ENCODE measurements at places on chromosomes 5 and 9.
A peak's percentile ranks its signal among the peaks of the same experiment; 100 is the strongest.

DNA sequence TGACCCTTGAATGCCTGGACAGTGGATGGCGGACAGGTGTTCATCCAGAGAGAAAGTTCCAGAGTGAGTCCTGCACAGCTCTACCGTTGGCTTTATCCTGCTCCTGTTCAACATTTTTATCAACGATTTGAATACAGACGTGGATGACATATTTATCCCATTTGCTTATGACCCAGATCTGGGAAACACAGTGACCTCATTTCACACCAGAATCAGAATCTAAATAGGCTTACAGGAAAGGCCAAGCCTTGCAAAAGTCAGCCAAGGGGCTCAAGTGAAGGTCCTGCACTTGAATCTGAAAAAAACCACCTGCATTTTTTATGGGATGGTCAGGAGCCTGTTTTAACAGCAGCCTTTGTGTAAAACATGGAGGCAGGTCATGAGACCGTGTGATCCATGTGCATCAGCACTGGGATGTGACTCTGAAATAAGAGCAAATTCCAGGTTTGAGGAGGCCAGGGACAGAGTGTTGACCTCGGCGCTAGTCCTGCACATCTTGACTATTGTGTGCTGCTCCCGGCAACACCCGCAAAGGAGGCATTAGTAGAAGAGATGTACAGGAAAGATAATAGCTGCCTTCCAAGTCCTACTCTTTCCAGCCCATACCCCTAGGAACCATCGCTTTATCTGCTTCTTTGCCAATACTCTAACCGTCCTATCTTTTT lies 18.5 kb downstream of the PDZD2 start:
- no peak for DNase-seq

DNA sequence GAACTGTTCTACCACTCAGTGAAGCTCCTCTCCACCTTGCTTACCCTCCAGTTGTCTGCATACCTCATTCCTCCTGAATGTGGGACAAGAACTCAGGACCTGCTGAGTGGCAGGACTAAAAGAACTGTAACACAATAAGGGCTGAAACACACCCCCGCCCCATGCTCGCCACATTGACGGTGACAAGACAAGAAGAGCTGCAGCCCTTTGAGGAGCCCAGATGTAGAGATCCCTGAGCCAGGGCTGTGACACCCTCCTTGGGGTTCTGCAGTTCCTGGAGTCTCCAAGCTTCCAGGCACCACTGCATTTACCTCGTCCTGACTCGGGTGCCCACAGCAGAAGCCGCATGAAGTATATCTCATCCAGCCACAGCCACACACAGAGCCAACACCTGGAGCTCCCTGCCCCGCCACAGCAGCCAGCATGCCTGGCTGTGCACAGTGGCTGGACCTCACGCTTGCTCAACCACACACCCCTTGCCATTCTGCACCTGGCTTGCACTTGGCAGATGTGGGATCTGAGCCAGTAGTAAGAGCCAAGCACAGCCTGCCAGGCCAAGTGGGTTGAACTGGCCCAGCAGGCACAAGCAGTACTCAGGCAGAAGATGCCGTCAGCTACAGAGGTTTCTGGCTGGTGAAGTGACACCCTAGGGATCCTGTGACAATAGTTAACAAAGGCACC lies 166.1 kb downstream of the RNF180 start:
- DNase-seq, result no peak

- DNase-seq, result no peak
Measured at GRCh38 chr9:93128011-93128714, 5.9 kb downstream of the NINJ1 start.

- DNase-seq, result no peak
Measured at GRCh38 chr9:77834898-77835488, 186.9 kb upstream of the GNA14 start.

- no peak for DNase-seq
Measured at GRCh38 chr5:7855611-7856010, 4.7 kb upstream of the CFAP90 start.

- DNase-seq, result peak; percentile 14
Measured at GRCh38 chr5:139495638-139496435, 13.3 kb upstream of the STING1 start.

DNA sequence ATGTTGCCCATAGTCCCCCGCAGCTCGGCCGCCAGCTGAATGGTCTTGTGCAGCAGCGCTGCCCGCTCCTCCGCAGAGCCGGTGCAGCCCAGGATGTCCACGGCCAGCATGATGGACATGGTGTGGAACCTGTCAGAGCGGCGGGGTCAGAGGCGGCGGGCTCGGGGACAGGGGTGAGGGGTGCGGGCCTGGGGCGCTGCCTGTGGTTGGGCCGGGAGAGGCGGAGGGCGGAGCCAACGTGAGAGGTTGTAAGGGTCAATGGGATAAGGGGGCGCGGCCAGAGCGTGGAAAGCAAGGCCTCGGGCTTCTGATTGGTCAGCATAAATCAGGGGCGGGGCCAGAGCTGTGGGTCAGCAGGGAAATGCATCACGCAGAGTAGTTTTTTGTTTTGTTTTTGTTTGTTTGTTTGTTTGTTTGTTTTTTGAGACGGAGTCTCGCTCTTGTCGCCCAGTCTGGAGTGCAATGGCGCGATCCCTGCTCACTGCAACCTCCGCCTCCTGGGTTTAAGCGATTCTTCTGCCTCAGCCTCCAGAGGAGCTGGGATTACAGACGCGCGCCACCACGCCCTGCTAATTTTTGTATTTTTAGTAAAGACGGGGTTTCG lies 6.8 kb upstream of the TOR2A start:
- peak; percentile 94 for DNase-seq

- no peak for DNase-seq
Measured at GRCh38 chr5:142128675-142129208, 20.2 kb downstream of the NDFIP1 start.

- DNase-seq, result peak; percentile 90
Measured at GRCh38 chr5:149493316-149493715, 57.9 kb downstream of the CSNK1A1 start.

- DNase-seq, result no peak
Measured at GRCh38 chr9:112175796-112176315, 759 bp upstream of the SUSD1 start.

GRCh38 chr5:42855811-42856210 lies 44.1 kb upstream of the SELENOP start:
- no peak for DNase-seq

- DNase-seq, result no peak
Measured at GRCh38 chr5:127068493-127069214, 4.6 kb downstream of the C5orf63 start.

DNA sequence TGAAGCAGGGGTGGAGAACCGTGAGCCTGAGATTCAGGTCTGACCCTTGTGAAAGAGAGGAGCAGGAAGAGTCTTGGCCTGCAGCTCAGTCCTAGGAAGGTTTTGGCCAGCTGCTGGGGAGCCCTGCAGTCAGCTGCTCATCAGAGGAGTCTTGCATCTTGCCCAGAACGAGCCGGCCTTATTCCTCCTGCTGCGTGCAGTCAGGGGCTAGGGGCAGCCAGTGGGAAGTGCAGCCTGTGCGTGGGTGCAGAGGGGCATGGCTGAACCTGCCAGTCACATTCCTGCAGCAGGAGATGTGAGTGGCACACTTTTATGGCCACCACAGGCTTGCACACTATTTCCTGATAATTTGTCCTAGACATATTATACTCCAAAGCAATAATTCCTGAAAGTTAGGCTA lies 278.7 kb downstream of the NPR3 start:
- DNase-seq, result no peak

DNA sequence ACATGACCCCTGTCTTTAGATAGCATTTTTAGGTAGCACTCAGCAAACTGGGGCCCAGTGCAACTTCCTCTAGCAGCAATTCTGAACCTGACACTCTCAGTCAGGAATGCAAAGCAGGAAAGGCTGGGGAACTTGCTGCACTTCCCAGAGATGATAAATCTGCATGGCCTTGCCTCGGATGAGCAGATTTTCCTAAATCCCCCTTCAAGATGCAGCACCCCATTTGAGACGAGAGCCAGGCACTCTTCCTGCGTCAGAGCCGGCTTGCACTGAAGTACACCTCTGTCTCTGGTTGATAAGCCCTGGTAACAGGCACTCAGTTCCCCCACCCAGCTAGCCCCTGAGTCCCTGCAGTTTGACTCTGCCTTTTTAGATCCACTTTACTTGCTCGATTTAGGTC lies 296.7 kb upstream of the PANK3 start:
- no peak for DNase-seq

DNA sequence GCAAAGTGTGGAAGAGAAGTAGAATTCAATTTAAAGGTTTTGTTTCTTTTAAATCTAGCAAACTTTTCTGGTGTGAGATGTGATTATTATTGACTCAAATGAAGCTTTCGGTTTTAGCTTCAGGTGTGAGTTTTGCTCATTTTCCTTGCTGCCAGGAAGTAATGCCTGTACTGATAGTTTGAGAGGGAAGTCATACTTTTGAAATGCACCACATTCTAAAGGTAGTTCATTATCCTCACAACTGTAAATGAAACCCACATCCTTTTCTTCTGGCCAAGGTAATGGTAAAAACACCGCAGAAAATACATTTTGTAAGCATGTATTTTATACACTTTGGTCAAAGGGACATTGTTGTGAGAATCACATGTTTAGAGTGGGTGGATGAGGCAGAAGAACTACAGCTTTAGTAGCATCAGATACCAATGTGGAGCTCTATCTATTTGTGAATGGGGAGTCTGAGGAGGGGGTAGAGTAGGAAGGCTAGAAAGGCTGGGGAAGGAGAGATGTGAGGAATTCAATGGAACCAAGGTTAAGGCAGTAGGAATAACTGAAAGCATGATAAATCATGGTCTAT lies 167.0 kb upstream of the CDKN2B start:
- no peak for DNase-seq

- no peak for DNase-seq
Measured at GRCh38 chr9:1473956-1474634, 423.9 kb downstream of the DMRT2 start.

- no peak for DNase-seq
Measured at GRCh38 chr9:134855900-134856377, 24.7 kb upstream of the FCN2 start.

- no peak for DNase-seq
Measured at GRCh38 chr5:18243846-18244245, 609.6 kb downstream of the TAF11L14 start.

DNA sequence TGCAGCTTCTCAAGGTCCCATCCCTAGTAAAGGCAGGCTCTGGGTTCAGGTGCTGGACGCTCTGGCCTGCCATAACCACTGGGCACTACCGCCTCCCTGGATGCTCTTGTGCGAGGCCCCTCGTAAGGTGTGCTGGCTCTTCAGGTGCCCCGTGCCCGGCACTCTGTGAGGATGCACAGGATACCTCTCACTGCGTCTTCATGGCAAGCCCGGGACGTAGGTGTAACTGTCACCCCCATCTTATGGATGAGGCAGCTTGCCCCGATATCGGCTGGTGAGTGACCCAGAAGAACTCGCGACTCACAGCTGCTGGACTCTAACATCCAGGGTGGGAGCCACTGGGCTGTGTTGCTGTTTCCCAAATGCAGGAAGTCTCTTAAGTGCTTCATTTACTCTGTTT lies 79.0 kb downstream of the GTF3C4 start:
- DNase-seq, result no peak

- peak; percentile 58 for DNase-seq
Measured at GRCh38 chr9:3508521-3509291, 17.1 kb downstream of the RFX3 start.

GRCh38 chr5:146645342-146645741 lies 129.4 kb upstream of the GPR151 start:
- peak; percentile 53 for DNase-seq

DNA sequence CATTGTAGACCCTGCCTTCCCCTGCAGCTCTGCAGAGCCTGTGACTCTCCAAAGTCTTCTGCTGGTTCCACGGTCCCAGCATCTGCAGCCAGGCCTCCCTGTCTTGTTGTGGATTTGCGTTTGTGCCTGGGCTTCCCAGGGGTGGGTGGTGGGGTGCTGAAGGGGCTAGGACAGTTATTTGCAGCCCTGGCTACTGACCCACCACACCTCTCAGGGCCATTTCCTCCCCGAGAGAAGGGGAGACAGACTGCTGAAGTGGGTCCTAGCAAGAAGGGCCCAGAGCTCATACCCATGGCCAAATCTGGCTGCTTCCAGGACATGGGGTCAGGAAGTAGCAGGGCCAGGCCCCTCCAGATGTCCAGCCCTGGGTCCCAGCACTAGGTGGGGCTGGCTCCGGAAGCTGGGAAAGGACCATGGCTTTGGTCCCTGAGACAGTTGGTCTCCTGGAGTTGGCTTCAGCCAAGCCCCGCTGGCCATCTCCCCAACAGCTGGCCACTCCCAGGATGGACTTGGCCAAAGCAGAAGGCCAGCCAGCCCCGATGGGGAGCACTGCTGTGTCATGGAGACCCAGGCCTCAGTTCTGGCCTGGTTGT lies 26.3 kb downstream of the GSN start:
- no peak for DNase-seq

DNA sequence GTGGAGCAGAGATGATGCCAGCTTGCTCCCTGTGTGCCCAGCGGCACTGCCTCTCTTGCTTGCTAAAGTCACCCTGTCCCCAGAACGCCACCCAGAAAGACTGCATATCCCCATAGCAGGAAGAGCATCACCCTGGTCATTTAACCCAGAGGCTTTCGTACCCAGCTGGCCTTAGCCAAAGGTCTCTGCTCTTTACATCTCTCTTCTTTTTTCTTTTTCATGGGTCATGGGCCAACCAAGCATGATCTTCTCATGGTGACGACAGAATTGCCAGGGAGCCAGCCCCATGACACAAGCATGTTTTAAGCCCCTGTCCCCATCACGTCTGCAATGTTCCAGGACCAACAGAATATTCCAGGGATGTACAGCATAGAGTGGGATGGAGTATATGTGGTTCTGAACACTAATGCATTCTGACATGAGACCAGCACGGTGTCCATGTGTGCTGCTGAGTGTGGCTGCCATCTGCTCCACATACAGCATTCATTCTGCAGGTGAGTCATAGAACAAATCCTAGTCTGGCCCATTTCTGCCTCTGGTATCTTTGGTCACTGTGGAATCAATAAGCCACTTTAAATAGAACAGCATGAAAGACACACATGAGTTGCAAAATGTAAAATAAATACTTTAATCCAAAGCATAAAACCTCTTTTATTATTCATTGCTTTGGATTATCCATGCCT lies 203.0 kb downstream of the MED10 start:
- DNase-seq, result no peak

GRCh38 chr5:134432677-134433359 lies 21.1 kb upstream of the CDKN2AIPNL start:
- peak; percentile 91 for DNase-seq

- DNase-seq, result no peak
Measured at GRCh38 chr5:120873083-120873482, 409.0 kb downstream of the PRR16 start.

GRCh38 chr5:164356790-164357189 lies 851.4 kb downstream of the MAT2B start:
- DNase-seq, result no peak

GRCh38 chr5:151707567-151707966 lies 20.9 kb upstream of the SPARC start:
- DNase-seq, result no peak

- peak; percentile 27 for DNase-seq
Measured at GRCh38 chr5:125274938-125275724, 528.7 kb upstream of the ZNF608 start.

GRCh38 chr9:121232251-121232650 lies 30.6 kb upstream of the RAB14 start:
- no peak for DNase-seq

GRCh38 chr5:145554399-145554798 lies 280.7 kb downstream of the PRELID2 start:
- no peak for DNase-seq
